CD4-positive, alpha-beta T cell treated with Interleukin-17A for 4 hours (primary cell): ENCODE measurements at places on chromosomes 12 and 14.

- peak; percentile 13 for DNase-seq
Observed at GRCh38 chr14:99441918-99442317, 38.7 kb downstream of the SETD3 start.

- no peak for DNase-seq
Observed at GRCh38 chr14:55477680-55478079, 37.3 kb upstream of the TBPL2 start.

- no peak for DNase-seq
Observed at GRCh38 chr12:10289005-10289754, 18.5 kb upstream of the KLRD1 start.

- no peak for DNase-seq
Observed at GRCh38 chr12:45326358-45326975, 110.6 kb downstream of the ANO6 start.

DNA sequence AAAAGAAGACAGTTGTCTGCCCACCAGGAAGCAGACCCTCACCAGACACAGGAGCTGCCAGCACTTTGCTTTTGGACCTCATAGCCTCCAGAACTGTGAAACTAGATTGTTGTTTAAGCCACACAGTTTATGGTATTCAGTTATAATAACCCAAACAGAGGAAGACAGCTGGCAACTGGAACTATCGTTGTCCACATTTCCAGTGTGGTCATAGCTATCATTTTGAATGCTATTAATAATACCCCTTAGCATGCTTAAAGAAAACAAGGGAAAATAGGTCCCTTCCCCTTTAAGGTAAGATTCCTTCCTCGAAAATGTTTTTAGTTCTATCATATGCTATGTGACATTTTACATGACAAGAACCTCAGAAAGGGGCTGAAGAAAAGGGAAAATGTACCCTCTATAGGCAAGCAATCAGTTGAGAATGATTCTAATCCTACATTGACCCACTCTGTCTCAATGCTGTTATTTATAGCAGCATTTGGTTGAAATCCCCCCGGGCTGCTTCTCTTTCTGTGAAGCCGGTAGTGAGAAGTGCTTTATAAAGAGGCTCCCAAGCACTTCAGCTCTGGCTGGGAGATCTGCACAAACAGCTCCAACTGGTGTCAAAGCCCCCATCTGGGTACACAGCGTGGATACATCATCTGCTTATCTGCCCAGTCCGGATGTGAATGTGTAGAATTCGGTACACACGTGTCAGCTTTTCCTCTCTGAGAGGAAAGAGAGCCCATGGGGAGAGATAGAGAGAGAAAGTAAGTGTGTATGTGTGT is 221.2 kb upstream of the FLRT2 start:
- no peak for DNase-seq

DNA sequence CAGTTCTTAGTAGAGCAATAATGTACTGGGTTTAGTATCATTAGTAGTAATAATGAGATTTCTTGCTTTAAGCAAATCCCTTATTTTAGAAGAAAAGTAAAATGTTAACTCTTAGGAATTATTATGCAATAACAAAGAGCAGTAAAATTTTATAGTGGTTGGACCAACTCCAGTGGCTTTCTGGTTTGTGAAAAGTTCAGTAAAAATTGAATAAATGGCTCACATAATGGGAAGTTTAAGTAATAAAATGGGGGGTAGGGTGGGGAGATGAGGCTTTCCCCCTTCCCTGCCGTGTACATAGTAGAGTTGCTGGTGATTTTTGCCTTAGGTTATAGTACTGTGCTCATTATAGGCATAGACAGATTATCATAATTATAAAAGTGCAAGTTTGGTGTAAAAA is 250.5 kb upstream of the ATP2B1 start:
- no peak for DNase-seq
